ENCODE measurements at places on chromosomes 6 and 20.

DNA sequence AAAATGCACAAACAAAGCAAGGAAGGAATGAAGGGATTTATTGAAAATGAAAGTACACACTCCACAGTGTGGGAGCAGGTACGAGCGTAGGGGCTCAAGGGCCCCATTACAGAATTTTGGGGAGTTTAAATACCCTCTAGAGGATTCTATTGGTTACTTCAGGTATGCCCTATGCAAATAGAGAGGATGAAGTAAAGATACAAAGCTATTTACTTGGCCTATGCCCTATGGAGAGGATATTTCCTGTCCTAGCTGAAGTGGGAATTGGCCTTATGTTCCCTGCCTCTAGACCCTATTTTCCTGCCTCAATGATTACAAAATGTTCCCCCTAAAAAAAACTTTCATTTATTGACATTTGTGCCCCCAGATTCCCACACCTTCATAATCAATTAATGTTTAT, 59.7 kb upstream of the ASIP start:
- DNase-seq, result no peak

DNA sequence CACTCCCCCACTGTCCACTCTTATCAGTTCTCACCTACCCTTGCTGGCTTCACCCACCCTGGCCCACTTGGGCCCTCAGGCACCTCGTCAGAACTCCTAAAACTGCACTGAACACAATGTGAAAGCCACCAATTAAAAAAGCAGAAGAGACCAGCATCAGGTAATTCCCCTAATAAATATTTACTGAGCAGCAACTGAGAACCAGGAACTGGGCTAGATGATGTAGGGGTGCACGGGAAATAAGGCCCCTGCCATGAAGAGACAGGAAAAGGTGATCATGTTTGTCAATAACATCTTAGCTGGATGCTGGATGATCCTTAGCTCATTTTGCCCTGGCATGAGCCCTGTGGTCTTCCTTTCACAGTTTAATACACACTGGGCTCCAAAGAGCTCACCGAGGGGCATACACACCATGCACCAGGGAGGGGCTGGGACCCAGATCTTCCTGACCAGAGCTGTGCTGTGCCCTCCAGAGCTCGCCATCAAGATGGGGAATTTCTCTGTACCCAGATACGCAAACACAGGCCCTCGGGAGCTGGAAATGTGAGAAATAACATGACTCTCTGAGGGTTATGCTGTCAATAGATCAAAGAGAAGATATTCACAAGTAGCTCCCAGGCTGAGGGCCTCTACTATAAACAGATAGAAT, 113.6 kb upstream of the SLC22A16 start:
- no peak for DNase-seq

GRCh38 chr6:122931916-122932315, 64.1 kb upstream of the CLVS2 start:
- no peak for DNase-seq

DNA sequence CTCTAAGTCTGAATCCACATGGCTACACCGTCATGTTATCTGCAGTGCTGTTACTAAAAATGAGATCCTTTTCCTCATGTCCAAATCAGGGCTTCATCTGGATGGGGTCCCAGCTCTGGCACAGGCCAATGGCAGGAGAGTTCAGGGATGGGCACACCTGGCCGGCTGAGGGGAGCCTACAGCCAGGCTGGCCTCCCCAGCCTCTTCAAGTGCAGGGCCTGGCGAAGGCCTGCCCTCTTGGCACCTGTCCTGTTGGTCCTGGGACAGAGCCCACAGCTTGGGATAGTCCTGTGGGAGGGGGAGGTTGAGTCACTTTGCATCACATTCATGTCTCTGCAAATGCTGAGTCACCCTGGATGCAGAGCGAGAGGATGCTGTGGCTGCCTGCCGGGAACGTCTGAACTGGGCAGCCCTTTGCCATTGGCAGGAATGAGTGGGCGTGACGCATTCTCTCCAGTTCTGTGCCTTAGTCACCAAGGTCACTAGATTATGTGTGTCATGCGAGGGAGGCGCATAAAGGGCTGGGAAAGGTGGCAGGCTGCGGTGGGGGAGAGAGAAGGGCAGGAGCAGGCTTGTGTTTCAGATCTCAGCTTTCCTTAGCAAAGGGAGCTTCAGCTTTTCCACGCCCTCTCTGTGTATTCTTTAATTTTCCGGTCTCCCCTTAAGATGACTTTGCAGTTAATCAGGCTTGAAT, 223.2 kb upstream of the ECI2 start:
- DNase-seq, result peak; percentile 74

GRCh38 chr6:146029573-146030184, 817 bp downstream of the GRM1 start:
- DNase-seq, result no peak
